ENCODE measurements at places on chromosomes 13 and 19.

- DNase-seq: no peak
Observed at GRCh38 chr13:109913936-109914510, 127.6 kb upstream of the IRS2 start.

GRCh38 chr13:26760832-26761582 is 421 bp upstream of the GPR12 start:
- DNase-seq: no peak

DNA sequence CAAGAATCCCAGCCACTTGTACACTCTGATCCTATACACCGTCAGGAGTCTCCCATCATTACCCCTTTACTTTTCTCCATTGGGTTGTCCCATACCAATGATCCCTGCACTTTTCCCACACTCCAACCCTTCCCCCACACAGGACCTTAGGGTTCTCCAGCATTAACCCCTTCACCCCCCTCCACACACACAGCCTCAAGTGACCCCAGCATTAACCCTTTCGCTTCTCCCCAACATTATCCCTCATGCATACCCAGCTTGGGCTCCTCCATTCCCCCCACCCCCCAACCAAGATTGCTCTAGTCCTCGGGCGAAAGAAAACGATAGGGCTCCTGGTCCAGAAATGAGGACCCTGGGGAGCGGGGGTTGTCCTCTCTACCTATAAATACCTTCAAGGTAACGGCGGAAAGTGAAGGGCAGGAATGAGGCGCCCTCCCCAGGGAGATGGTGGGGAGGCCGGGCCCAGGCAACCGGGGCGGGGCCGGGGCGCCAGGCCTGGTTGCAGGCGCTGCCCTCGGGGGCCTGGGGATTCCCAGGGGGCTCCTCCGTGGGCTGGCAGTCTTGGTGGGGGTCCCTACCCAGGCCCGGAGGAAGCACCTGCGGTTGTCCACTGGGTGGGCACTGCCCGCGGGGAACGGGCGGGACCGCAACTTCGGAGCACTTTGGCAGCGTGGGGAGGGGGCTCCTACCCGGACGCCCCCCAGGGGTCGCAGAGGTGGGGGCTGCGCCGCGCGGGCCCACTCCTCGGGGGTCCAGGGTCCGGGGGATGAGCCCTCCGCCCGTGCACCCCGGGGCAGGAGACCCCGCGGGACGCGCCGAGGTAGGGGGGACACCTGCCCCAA is 757 bp downstream of the WIZ start:
- DNase-seq: no peak

GRCh38 chr13:76245920-76246319 is 609.8 kb downstream of the LMO7 start:
- DNase-seq: no peak

- no peak for DNase-seq
Observed at GRCh38 chr19:50512999-50513745, 541 bp downstream of the ASPDH start.

GRCh38 chr19:55228403-55229031 is at the start of gene TMEM86B:
TSS of gene TMEM86B (minus strand) at chr19:55228763. CDS start at chr19:55228741, 22 bp downstream.
- no peak for DNase-seq

DNA sequence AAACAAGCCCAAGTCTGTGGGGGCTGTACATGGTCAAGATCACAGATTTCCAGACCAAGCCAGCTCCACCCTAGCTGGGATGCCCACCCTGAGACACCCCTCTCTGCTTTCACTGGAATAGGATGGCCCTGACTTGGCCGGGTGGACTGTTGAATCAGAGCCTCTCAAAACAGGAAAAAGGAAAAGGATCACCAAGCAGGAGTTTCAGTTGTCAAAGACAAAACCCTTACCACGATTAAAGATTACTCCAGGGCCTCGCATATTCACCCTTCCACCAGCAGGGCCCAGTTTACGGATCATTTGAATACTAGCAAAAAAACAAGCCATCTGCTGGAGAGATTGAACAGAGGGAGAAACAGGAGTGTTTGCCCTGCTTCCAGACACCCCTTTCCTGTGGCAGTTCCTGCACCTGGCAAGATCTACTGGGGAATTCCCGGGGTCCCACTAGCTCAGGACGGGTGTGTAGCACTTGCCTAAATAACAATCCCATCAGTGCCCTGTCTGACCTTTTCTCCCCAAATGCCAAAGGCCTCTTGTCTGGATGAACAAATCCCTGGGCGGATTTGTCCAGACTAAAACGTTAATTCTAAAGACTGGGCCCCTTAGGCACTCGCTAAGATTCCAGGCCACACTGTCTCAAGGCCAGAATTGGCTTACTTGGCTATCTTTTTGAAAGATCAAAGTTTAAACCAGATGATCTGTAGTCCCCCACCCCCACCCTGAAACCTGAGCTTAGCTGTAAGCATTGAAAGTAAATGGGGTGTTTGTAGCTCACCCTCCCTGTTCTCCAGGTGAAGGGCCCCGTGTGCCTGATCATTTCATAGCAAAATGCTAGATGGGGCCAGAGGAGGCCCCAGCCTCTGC is 38.4 kb downstream of the ACTN4 start:
- DNase-seq: no peak

DNA sequence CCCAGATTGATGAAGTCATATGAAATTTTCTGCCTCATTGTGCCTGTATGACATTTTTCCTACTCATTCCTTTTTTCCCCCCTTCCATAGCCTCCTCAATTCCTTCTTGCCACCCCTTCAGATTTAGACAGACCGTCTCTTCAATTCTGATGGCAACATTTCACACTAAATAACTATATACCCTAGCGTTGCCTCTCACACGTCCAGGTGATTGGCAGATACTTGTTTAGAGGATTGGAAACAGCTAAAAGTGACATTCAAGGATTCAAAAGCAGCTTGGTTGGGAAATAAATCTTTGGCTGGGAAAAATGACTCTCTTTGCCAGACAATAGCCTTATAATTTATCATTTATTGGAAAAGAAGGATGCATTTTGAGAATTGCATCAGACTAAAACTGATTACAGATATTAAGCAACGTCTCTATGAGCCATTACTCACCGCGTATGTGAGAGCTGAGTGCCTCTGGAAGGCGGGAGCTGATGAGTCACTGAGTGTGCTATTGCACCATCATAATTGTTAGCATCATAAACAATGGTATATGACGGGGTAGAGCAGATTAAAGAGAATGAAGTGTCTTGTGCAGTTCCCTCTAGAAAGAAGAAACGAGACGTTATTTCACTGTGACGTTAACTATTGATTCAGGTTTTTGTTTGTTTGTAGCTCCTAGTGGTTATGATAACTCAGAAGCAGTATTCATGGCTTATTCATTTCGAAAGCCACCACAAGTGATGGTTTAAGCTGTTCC is 61.1 kb upstream of the FAM216B start:
- no peak for DNase-seq

GRCh38 chr19:5621945-5622464 is 571 bp downstream of the SAFB2 start:
- DNase-seq: no peak

- no peak for DNase-seq
Observed at GRCh38 chr19:35029737-35030256, 473 bp upstream of the SCN1B start.

DNA sequence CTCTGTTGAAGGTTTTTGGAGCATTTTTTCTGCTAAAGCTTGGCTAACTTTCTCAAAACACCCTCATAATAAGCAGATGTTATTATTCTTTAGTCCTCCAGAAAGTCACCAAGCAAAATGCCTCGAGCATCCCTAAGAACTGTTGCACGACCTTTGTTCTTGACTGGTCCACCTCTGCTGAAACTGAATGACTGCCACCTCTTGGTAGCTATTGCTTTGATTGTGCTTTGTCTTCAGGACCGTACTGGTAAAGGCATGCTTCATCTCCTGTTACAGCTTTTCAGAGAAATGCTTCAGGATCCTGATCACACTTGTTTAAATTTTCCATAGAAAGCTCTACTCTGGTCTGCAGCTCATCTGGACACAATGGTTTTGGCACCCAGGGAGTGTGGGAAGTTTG is 254.8 kb downstream of the DCT start:
- no peak for DNase-seq

DNA sequence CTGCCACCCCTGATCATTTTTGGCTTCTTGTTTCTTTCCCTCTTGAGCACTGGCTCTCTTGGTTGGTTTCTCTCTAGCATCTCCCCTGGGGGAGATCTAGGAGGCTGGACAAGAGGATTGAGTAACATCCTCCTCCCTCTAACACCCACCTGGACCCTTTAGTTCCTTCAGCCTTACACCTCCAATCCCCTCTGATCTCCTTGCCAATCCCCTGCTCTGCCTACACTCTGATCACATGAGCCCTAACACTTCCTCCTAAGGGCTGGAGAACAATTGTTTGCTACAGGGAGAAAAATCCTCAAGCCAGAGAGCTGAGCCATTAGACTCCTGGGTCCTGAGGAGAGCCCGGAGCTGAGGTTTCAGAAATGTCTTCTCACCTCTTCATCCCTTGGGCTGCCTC is 65.9 kb upstream of the ADGRL1 start:
- DNase-seq: no peak

DNA sequence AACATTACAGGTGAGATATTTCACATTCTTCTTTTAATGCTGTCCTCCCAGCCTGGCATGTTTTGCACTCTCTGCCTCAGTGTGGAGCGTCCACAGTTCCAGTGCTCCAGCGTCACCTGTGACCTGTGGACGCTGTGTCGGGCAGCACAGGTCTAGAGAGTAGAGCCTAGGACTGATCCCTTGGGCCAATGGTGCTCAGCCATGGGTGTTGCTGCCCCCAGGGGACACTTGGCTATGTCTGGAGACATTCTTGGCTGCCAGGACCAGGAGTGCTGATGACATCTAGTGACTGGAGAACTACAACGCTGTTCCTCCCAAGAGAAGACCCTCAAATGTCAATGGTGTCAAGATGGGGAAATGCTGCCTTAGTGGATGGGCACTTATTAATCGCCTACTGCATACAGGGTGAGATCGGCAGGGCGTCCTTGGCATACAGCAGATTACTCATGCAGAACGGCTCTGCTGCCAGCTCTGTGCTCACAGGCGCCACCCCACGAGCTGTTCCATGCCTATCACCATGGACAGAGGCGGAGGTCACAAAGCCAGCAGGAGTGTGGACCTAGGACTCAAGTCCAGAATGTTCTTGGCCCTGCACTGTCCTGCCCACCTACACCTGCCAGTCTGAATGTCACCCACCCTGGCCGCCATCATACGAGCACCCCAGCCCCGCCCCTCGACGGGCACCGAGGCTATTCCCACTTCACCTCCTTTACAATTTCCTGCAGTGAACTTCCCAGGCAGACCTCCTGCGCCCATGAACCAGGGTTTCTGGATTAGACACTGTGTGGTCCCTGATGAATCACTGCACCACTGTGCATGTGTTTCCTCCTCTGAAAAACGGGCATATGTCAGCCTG is 13.9 kb upstream of the MADCAM1 start:
- DNase-seq: no peak

DNA sequence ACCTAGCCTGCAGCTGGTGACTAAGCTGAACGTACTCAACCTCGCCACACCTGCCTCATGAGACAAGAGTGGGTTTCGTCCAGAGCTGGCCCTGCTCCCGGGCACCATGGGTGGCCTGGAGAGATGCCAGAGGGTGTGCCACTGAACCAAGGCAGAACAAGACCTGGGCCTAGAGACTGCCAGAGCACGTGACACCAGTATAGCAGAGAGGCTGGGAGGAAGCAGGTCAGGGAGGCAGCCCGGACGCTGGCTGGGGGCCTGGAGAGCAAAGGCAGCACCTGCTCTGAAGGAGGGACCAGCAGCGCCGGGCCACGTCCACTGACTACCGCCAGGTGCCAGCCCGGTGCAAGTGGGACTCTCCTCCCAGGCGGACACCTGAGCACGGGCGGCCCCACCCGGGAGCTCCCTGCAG is 7.3 kb upstream of the C13orf46 start:
- no peak for DNase-seq

DNA sequence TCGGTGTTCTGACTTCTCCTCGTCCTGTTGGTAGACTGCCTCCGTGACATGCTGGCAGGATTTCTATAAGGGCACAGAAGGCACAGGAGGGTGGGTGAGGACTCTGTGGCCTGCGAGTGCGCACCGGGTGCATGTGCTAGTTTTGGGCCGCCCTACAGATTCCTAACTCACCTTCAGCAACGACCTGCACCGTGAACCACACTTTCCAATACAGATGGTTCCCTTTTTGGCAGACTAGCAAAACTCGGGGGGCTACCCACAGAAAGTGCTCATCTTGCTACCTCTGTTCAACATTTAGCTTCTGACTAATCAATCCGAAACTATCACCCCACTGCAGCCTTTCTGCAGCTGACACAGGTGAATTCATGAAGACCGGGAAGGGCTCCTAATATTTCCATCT is 14.1 kb upstream of the AMER2 start:
- DNase-seq: no peak

- DNase-seq: no peak
Observed at GRCh38 chr13:101452519-101453485, at the start of gene ITGBL1. TSS of gene ITGBL1 (plus strand) at chr13:101452675. CDS start at chr13:101452834, 159 bp downstream.

GRCh38 chr19:1394252-1395193 is 6.8 kb downstream of the GAMT start:
- no peak for DNase-seq

GRCh38 chr19:29128203-29128602 is 84.7 kb downstream of the UQCRFS1 start:
- no peak for DNase-seq

DNA sequence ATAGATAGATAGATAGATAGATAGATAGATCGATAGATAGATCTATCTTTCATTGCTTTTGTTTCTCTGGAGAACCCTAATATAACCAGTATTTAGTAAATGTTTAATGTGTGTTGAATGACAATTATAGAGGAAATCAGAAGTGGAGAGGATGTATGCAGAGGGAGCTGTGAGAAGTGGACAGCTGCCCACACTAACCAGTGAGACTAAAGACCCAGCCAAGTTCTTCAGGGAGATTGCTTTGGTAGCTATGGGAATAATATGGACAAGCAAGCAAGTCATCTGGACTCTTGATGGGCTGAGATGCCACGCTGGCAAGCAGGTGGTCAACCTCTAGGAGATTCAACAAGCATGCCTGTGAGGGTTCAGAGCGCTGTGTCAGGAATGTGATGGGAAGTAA is 14.9 kb upstream of the INTS6 start:
- DNase-seq: no peak

GRCh38 chr13:50033725-50034124 is 18.5 kb downstream of the KCNRG start:
- DNase-seq: no peak

DNA sequence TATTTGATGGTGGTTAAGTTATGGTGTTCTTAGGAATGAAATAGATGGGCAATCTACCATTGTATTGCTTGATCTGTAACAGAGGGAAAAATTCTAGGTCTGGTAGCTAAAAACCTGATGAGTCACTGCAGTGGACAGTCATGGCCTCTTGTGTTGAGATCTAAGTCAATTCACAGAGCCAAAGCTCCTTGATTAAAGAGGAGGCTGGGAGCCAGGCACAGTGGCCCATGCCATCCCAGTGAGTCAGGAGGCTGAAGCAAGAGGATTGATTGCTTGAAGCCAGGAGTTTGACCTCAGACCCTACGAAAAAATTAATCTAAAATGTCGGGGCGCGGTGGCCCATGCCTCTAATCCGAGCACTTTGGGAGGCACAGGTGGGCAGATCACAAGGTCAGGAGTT is 67.1 kb upstream of the KPNA3 start:
- DNase-seq: no peak

- DNase-seq: no peak
Observed at GRCh38 chr19:17300992-17301619, 2.1 kb downstream of the ABHD8 start.

Measured in activated CD4-positive, alpha-beta T cell treated with anti-CD3 and anti-CD28 coated beads for 1 hour (primary cell).